ENCODE measurements at places on chromosomes 4 and X.

GRCh38 chr4:181959121-181959520 is 284.1 kb upstream of the TENM3 start:
- DNase-seq: no peak

DNA sequence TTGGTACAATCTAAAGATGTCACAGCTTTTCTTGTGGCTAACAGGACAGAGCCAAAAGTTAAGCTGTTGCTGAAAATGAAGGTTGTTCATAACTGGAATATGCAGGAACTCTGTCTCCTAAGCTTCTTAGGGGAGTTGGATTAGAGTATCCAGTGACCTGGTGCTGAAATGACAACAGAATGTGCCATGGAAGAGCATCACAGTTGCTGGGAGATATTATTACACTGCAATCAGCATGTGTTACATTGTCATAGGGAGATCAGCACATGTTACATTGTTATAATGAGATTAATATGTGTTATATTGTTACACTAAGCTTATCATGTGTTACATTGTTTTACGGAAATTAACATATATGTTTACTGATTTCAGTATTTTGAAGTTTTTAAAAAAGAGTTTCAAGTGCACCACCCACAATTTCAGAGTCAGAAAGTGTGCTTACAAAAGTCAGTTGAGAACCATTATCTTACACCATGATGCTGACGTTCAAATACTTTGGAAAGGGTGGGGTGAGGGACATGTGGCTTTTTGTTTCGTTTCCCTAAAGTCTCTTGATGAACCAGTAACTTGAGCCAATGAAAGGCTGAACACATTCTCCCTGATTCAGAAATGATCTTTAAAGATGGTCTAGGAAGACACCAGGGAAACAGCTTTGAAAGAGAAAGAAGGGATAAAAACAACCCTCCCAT is 113.4 kb downstream of the DRD5 start:
- no peak for DNase-seq

DNA sequence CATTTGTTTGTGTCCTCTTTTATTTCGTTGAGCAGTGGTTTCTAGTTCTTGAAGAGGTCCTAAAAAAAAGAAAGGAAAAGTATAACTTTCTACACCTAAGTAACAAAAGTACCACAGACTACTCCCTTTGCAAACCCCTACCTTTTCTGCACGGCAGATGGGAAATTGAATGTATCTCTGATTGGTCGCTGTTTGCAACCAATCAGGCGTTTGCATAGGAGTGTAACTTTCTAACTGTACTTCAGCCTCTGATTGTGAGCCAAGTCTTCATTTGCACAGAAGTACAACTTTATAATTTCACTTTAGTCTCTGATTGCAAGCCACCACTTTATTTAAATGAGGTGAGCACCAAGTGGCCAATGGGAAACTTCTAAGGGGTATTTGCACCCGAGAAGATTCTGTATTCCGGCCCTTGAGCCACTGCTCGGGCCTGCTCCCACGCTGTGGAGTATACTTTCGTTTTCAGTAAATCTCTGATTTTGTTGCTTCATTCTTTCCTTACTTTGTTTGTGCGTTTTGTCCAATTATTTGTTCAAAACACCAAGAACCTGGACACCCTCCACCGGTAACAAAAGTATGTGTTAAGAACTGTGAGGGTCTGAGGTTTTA is 40.3 kb upstream of the FHL1 start:
- DNase-seq: no peak

GRCh38 chrX:70554081-70554480 is 109.4 kb downstream of the DLG3 start:
- DNase-seq: no peak

DNA sequence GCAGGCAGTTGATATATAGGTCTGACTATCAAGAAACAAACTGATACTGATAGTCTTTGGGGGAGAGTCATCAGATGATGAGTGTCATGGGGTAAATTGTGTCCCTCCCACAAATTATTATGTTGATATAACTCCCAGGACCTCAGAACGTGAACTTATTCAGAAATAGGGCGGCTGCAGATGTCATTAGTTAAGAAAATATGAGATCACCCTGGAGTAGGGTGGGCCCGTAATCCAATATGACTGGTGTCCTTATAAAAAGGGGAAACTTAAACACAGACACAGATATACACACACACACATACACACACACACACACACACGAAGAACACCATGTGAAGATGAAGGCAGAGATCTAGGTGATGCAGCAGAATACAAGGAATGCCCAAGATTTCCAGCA is 32.7 kb upstream of the ARHGEF9 start:
- DNase-seq: no peak

- no peak for DNase-seq
Measured at GRCh38 chr4:155570661-155571060, 96.0 kb upstream of the GUCY1A1 start.

- DNase-seq: no peak
Measured at GRCh38 chr4:37690976-37691375, 4.8 kb upstream of the RELL1 start.

DNA sequence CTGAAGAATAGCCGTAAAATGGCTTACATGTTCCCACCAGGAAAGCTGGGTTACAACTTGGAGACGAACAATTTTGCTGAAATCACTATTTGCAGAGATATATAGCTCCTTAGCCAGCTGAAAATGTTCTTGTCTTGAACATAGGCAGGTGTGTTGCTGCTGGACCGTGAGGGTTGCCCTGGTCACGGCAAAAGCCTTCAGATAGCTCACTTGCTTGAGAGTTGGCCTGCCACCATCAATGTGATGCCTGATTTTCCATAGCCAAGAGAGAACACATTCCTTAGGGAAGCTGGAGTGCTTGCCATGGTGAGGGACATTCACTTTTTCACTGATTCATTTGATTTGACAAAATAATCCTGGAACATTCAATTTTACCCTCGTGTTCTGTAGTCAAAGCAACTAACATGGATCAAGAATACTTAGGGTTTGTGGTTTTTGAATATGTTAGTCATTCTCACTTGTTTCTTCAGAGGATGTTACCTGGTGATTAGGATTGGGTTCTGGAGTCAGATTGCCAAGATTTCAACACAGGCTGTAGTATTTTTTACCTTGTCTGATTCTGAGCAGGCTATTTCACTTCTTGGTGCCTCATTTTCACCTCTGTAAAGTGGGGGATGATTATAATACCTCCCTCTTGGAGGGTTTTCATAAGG is 536.9 kb downstream of the RAPGEF2 start:
- no peak for DNase-seq

DNA sequence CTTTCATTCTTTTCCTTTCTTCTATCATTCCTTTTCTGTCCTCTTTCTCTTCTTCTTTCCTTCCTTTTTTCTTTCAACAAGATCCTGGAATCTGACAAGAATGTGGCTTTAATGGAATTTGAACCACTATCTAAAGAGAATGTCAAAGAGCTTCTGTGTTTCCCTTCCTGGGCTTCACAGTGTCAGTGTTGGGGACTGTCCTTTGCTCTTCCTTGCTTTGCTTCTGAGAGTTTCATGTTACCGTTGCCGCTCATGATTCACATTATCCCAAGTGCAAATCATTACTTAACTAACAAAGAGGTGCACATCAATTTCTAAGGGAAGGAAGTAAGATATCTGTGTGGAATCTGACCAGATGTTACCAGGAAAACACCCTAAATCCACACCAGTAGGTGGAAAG is 90.5 kb upstream of the DDIT4L start:
- no peak for DNase-seq

DNA sequence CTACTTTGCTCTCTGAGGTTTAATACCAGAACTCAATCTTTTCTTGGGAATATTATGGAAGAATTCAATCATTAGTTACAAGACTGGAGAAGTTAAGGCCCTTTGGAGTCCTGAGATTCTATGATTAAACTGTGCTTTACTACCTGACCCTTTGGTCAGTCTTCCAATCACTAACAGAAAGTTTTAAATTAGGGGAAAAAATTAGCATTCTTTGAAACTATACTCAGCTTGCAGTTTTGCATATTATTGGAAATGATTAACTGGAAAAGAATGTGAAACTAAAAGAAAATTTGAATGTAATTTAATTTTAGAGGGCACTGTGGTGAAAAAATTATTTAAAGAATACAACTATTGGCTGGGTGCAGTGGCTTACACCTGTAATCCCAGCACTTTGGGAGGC is 18.7 kb upstream of the GPR34 start:
- no peak for DNase-seq

- DNase-seq: no peak
Measured at GRCh38 chrX:85365370-85365995, 14.0 kb downstream of the POF1B start.

- no peak for DNase-seq
Measured at GRCh38 chrX:129750971-129751370, 12.2 kb downstream of the XPNPEP2 start.

DNA sequence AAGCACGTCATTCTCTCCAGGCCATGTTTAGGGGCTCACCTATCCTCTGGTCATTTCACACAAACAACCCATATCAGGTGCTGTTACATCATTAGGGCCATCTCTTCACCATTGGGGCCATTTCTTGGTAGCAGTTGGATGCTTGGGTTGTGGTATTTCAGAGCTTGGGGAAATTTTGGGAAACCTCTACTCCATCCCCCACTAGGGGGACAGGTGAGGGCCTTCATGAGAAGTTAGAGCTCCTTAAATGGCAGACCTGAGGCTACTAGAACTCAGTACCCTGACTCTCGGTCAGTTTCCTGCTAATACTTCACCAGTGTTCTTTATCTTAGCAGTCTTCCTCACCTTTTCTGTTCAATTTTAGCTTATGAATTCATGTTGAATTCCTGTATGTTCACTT is 50.2 kb downstream of the ZNF827 start:
- DNase-seq: no peak

- no peak for DNase-seq
Measured at GRCh38 chr4:106305435-106306055, 10.5 kb downstream of the TBCK start.

DNA sequence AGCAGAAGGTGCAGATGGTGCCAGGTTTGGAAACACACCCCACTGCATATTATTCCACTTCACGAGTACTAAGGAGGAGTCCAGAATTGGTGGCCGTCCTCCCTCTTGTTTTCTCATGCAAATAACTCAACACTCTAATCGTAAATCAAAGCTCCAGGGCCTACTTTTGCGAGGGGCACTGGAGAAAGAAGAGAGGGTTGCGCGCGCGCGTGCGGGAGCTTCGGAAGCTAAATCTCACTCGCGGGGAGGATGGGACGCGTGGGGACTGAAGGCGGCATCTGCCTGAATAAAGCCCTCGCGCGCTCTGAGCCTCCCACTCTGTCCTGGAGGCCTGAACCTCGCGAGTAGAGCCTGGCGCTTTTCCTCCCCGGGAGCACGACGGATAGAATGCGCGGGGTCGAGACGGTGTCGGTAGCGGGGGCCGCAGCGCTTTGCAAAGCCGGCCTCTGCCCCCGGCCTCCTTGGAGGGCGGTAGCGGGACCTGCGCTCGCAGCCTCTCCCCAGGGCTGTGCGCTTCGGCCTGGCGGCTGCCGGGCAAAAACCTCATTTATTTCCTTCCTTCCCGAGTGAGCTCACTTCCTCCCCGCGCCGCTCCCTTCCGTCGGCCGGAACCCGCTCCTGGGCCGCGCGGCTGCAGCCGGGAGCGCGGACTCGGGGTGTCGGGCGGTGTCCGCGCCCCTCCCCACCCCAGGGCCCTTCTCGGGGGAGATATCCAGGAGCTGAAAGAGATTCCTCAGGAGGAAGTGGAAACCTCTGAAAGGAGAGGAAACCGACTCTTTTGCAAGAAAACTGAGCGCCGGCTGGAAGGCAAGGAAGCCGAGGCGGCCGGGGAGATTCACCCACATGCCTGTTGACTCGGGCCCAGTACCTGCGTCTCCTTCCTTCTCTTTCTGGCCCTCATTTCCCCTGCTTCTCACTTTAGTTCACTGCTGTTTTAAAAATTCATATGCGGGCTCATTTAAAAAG is 20.7 kb downstream of the HAND2 start:
- DNase-seq: no peak

- DNase-seq: no peak
Measured at GRCh38 chrX:41067721-41068120, 17.5 kb upstream of the USP9X start.

DNA sequence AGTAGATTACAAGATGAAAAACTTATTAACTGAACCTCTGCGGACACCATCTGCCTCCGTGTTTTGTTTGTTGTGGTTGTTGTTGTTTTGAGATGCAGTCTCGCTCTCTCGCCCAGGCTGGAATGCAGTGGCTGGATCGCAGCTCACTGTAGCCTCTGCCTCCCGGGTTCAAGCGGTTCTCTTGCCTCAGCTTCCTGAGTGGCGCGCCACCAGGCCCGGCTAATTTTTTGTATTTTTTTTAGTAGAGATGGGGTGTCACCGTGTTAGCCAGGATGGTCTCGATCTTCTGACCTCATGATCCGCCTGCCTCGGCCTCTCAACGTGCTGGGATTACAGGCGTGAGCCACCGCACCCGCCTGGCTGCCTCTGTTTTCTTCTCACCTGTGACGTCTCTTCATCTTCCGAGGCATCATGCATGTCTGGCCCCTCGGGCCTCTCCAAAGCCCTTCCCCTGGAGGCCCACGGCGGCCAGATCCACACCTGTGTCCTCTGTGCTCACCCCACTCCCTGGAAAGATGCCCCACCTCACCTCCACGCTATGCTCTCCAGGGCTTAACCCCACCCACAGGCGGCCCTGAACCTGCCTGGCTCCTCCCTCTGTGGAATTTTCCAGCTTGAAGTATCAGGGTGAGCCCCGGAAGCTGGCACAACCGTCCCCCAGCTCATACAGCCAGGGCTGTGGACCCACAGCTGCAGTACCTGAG is 77.0 kb upstream of the MXD4 start:
- DNase-seq: no peak

- DNase-seq: no peak
Measured at GRCh38 chr4:154164931-154165839, 326.4 kb downstream of the DCHS2 start.

DNA sequence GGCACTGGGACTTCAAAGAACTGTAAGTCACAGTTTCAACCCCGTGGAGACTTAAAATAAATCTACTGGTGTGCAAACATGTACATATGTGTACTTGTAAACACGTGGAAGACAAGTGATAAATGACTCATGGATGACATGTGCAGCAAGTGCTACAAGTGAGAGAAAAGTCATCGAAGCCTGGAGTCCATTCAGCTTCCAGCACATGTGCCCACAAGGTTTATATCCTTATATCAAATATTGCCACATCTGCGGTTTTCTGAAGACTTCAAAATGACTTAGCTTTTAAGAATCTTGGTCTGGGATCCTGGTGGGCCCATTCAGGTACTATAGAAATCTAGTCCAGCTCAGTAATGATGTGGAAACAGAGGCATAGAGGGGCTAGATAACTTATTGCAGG is 33.0 kb upstream of the TTC29 start:
- no peak for DNase-seq

DNA sequence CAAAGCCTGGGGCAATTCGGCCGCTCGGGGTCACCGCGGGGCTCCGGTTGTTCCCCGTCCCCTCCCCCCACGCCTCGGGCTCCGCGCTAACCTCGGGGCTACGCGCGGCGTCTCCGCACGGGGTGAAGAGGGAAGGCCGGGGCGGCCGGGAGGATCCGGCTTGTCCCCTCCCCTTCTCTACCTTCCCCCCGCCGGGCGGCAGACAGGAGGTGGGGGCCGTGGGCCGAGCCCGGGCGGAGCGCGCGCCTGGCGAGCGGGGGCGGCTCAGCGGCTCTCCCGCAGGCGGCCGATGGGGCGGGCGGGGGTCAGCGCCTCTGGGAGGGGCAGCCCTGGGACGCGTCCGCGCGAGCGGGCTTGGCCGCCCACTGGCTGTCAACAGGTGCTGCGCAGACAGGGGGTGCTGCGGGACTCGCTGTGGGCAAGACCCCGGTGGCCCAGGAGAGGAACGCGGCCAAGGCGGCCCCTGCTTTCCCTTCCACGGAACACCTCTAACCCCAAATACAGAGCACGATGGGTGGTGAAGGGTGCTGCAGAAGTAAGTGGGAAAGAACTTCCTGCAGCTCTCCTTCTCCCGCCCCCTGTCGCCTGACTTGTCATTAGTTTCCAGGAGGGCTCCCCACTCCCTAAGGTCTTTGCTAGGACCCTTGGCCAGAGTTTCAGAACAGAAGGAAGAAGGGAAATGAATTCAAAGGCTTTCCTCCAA is at the start of gene PDGFC:
Gene PDGFC, minus strand, starts transcription at position 124 of the 703 bp plus-strand sequence. CDS start 896 bp downstream, outside the sequence.
- peak; percentile 23 for DNase-seq
